ENCODE measurements at places on chromosomes 12 and 14. TPM values are rescaled to one million over a fixed set of nuclear protein-coding genes. Genes with fewer than 3 reads are reported as not detected.

The TTC9 gene
- total RNA-seq = 1.8 TPM

The NTN4 gene
- 79.8 TPM for total RNA-seq

The SLCO1A2 gene
- not detected for total RNA-seq

The FOXN3 gene
- total RNA-seq = 66.4 TPM

The GPR132 gene
- total RNA-seq = 2.3 TPM

All from metanephros (tissue), 2 donors.